ENCODE measurements at places on chromosomes 16 and 17.

GRCh38 chr17:11608396-11608795 is 10.1 kb downstream of the DNAH9 start:
- no peak for DNase-seq

DNA sequence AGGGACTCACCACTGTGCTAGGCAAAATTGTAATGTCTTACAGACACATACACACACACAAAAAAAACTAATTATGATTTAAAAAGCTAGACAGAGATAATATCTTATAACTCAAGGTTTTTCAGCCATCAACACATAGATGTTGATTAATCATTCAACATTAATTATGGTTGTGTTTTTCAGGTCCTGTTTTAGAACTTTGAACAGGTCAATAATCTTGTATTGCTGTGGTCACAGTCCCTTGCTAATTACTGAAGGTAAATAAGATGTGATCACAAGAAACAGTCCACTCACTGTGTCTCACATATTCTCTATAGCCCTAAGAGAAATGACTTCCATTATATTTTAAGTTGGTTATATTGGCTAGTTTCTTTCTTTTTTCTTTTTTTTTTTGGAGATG is 32.4 kb upstream of the TENT4B start:
- no peak for DNase-seq

DNA sequence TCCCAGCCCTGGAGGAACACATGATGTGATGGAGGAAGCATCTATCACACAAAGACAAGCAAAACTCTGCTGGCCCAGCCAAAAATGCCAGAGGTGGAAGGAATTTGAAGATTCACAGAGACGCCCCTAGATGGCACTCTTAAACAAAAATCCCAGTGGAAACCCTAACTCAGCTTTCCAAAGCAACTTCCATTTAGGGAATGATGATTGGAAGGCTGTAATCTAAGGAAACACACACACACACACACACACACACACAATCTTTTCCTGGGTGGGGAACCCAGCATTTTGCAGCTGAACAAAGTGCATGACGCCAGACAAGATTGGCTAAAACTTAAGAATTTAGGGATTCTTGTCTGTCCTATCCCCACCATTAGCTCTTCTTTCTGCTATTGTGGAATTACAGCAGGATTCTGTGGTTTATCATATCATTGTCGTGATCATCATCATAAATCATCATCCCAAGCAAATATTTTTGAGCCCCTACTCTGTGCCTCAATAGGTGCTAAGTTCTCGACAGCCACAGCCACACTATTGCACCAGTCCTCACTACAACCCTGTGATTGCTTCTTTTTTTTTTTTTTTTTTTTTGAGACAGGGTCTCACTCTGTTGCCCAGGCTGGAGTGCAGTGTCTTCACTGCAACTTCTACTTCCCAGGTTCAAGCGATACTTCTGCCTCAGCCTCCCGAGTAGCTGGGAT is 1.6 kb upstream of the LDAF1 start:
- DNase-seq, result no peak

DNA sequence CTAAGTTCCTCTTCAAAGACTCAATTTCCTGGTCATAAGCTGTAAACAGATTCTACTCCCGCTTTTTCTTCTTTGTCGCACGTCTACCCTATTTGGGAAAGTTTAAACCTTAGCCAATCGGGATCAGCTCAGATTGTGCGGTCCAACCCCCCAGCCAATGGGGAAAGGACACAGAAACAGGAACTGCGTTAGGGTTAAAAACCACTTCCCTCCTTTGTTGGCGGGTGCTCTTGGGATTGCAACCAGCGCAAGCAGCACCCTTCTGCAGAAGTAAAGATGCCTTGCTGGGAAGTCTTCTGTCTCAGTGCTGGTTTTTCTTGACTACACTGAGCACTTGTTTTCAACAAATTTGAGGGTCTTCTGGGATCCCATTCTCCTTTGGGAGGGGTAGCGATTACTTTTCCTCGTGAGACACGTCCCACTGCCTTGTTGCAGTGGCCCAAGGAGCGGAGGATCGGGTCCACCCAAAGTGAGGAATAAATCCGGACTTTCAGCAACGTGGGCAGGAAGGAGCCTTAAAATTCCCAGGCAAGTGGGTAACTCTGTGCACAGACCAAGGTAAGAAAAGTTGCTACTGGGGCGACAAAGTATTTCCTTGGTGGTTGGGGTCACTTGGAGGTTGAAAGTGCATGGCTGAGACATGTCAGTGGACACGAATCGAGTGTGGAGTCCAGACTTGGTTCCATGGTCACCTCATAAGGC is 1.0 kb upstream of the YPEL3 start:
- DNase-seq, result no peak

- no peak for DNase-seq
Observed at GRCh38 chr16:56288019-56288418, 96.7 kb downstream of the GNAO1 start.

GRCh38 chr17:49201481-49201927 is 8.9 kb downstream of the GNGT2 start:
- DNase-seq, result no peak

DNA sequence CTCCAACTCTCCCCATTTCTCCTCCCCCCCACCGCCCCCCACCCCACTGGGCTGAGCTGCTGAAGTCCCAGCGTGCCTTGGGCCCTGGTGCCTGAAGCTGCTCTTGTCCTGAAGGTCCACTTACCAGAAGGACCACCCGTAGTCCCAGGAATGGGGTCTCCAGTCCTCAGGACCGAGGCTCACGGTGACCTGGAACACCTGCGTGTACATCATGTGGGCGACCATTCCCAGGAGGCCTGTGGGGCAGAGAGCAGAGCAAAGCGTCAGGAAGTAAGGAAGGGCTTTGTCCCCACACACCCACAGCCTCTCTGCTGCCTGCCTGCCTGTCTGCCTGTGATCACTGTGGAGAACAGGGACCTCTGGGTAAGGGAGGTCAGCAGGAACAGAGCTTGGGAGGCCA is 218.7 kb downstream of the GSG1L start:
- DNase-seq, result no peak

GRCh38 chr17:34141590-34141989 is 113.5 kb upstream of the CCL2 start:
- no peak for DNase-seq

- DNase-seq, result no peak
Observed at GRCh38 chr16:16073891-16074881, 124.8 kb downstream of the ABCC1 start.

GRCh38 chr17:50816771-50817751 is 18.3 kb upstream of the WFIKKN2 start:
- no peak for DNase-seq

GRCh38 chr17:4948931-4949320 is 596 bp upstream of the PFN1 start:
- no peak for DNase-seq

GRCh38 chr17:80318166-80318565 is 57.5 kb downstream of the RNF213 start:
- no peak for DNase-seq

DNA sequence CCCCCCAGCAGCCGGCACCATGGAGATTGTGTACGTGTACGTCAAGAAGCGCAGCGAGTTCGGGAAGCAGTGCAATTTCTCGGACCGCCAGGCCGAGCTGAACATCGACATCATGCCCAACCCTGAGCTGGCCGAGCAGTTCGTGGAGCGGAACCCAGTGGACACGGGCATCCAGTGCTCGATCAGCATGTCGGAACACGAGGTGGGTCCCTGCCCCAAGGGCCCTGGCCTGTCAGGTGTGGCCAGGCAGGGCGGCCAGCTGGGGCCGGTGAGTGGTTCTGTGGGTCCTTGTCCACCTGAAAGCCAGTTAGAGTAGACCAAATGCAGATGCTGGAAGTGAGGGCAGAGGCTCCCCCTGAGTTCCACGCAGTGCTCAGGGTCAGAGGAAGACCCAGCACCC is 7.8 kb downstream of the DNAI2 start:
- DNase-seq, result no peak

DNA sequence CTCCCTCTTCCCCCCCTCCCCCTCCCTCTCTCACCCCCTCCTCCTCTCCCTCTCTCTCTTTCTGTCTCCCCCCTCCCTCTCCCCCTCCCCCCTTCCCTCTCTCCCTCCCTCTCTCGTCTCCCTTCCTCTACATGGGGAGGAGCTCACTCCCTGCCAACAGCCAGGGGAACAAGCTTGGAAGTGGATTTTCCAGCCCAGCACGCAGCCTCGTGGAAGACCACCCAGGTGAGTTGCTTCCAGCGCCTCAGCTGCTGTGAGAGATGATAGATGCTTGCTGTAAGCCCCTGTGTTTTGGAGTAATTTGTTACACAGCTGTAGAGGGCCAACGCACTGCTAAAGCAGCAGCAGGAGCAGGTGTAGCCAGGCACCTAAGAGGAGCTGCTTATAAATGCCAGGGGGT is 20.8 kb downstream of the ACTG1 start:
- DNase-seq, result no peak

- no peak for DNase-seq
Observed at GRCh38 chr17:81528651-81529436, 667 bp downstream of the FSCN2 start.

DNA sequence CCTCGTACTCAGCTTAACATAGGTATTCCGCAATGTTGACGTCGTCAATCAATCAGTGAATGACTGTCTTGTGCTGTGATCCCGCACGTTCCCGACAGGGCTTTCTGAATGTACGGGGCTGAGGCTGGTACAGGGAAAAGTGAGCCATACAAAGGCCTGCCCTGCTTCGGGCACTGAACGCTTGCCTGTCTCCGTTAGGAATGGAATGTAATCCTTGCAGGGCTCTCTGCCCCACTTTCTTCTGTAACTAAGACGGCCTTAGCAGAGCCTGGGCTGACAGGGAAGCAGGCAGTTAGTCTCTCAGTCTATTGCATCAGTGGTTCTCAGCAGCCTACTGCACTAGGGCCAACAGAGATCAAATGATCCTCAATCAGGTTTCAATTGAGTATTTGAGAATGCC is 16.2 kb upstream of the MYH3 start:
- no peak for DNase-seq

- no peak for DNase-seq
Observed at GRCh38 chr17:60036796-60037677, 41.7 kb downstream of the HEATR6 start.

- DNase-seq, result no peak
Observed at GRCh38 chr17:6639586-6640535, 650 bp downstream of the KIAA0753 start.

- no peak for DNase-seq
Observed at GRCh38 chr17:2023692-2024571, 1.2 kb downstream of the RTN4RL1 start.

DNA sequence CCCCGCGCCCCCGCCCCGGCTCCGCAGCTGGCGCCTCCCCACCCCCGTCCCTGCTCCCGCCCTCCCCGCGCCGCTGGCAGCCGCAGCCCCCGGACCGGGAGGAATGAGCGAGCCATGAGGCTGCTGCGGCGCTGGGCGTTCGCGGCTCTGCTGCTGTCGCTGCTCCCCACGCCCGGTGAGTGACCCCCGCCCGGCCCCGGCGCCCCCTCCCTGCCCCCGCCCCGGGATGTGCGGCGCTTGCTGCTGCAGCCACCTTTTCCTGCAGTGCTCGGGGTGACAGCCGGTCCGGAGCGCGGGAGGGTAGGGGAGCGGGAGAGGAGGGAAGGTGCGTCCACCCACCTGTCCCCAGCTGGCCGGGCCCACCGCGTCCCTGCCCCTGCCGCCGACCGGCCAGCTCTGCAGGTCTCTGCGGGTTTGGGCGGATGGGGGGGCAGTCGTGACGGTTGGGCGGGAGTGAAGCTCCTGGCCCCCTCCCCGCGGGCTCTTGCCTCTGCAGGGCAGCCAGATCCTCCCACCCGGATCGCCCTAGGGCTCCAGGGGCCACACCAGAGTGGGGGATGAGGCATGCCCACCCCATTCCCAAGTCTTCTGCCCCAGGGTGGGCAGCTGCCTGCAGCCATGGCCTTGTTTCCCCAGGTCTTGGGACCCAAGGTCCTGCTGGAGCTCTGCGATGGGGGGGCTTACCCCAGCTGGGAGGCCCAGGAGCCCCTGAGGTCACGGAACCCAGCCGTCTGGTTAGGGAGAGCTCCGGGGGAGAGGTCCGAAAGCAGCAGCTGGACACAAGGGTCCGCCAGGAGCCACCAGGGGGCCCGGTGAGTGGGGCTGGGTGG is 513 bp downstream of the ADAM11 start:
- no peak for DNase-seq

GRCh38 chr17:27498615-27499309 is 42.5 kb downstream of the KSR1 start:
- no peak for DNase-seq

DNA sequence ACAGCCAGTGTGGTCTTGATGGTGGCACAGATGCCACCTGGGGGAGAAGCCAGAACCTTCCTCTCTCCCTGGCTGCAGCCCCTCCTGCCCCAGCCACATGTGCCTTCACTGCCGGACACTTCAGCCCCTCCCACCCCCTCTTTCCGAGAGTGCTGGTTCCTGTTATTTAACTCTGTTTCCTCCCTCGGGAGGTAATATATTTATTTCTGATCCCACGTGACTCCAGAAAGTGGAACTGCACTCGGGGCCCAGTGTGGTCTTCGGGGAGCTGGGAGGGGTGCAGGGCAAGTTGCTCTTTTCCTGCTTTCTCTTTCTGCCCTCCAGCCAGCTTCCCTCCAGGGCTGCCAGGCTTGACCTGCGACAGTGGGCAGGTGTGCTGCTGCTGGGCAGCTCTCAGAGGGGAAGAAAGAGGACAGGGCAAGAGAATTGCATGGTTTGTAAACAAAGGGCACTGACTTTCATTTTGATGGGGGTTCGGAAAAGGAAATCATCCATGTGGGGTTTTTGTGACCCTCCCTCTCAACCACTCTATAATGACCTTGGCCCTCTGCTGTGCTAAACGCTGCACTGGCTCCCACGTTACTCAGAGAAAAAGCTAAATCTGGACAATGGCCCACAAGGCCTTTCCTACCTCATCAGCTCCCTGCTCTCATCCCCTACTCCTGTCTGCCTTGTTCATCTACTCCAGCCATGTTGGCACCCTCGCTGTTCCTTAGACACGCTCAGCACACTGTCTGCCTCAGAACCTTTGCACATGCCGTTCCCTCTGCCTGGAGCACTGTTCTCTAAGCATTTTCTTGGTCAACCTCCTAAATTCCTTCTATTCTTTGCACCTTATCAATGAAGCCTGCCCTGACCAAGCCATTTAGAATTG is 8.2 kb upstream of the CIITA start:
- DNase-seq, result no peak

- no peak for DNase-seq
Observed at GRCh38 chr16:21260870-21261791, 17.0 kb downstream of the CRYM start.

DNA sequence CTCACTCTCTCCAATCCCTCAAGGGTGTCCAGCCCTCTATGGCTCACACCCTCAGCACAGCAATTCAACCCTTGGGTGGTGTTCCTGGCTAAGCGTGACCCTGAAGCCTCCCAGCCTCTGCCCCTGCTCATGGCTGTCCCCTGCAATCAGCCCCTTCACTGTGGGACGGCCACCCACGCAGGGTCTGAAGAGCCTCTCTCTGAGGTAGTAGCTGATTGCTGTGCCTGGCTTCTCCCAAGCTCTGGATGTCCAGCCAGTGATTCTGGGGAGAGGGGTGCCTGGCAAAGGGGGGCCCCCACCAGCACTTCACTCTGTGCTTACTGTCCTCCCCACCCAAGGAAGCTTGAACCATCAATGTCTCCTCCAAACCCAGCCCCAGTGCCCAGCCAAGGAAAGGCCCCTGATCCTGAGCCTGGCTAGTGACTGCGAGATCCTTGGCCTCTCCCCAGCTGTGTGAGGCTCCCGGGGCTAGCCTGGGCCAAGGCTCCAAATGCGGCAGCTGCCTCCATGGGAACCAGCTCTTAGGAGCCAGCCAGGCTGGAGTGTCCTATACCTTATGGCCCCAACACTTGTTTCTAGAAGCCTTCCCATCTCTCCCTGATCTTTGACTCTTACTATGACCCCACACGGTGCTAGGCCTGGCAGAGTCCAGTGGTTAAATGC is 9.9 kb downstream of the MTSS2 start:
- no peak for DNase-seq

- no peak for DNase-seq
Observed at GRCh38 chr17:49225554-49226236, 4.9 kb downstream of the PHOSPHO1 start.

All from cortex of kidney (tissue), 1 donor.